ENCODE measurements at places on chromosomes 16 and 17.

GRCh38 chr17:59778996-59779395 lies 71.5 kb downstream of the VMP1 start:
- DNase-seq: no peak

DNA sequence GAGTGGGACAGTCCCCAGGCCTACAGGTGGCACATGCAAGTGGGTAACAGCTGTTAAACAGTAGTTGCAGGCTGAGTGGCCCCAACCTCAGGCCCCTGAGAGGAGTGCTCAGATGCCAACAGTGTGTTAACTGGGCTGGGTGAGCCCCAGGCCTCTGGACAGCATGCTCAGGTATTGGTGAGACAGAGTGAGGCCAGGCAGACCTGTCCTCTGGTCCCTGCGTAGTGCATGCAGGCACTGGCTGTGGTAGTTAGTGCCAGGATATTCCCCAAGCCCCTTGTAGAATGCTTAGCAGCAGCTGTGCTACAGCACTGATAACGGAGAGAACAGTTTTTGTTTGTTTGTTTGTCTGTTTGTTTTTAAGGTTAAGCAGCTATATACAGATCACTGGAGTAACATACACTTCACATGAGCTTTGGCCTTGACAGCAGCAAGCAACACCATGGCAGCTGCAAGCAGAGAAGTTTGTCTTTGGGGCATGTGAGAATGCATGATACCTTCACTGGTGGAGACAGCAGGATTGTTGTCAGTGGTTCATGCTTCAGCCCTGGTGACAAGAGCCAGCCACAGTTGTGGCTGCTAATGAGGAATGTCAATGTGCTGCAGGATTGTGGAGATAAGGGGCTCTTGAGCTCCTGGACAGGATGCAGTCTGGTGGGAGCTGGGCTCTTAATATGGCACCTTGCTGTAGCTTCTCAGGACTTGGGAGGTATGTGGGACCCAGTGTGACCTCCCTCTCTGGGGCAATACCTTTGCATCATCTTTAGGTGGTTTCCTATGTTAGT lies 614.4 kb downstream of the CDH11 start:
- no peak for DNase-seq

DNA sequence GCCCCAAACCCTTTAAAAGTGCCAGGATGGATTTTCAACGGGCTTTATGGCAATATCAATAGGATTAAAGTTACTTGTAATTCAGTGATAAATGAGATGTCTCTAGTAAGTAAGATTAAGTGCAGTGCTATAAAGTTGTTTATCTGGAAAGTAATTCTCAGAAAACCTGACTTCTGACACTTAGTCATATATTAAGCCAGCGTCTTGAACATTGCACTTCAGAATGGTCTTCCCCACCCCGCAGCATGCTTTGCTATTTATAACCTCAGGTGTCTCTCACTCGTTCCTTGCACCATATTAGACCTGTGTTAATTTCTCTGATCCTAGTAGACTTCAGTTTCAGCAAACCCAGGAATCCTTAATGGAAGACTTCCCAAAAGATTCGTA lies 2.1 kb upstream of the MAF start:
- no peak for DNase-seq

GRCh38 chr16:73027685-73028111 lies 20.2 kb downstream of the ZFHX3 start:
- no peak for DNase-seq

DNA sequence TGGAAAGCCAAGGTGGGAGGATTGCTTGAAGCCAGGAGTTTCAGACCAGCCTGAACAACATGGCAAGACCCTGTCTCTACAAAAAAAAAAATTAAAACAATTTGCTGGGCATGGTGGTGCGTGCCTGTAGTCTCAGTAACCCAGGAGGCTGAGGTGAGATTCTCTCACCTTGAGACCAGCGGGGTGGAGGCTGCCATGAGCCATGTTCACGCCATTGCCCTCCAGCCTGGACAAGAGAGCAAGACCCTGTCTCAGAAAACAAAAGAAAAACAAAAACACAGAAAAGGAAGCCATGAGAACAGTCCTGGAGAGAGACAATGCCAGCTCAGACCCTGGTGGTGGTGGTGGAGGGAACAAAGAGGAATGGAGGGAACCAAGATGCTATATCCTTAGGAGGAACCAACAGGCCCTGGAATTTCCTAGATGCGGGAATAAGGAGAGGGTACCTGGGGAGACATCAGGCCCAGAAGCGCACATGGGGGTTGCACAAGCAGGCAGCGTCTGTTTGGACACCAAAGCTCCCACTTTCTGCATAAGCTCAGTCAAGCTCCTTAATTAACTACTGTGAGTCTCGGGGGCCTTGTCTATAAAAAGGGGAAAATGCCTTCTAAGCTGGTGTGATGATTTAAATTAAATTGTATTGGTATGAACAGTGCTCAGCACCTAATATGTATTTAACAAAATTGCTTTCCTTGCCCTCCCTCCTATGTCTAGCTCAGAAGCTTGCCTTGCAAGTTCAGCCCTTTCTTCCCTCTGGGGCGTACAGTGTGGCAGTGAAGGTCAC lies 143.8 kb downstream of the CCT6B start:
- DNase-seq: no peak

DNA sequence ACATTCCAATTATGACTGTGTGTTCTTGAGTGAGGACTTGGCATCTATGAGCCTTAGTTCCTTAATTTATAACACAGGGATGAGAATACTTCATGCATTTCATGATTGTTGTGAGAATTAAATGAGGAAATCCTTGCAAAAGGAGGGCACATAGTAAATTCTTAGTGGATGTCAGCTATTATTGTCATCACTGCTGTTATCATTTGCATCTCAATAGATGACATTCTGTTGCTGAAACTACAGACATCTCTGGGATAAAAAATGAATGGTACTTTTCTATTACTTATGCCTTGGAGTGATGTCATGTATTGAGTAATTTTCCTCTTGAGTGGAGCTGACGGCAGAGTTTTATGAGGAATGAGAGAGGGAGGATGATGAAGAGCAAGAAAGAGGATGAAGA lies 184.4 kb upstream of the CDH11 start:
- no peak for DNase-seq

- DNase-seq: no peak
Observed at GRCh38 chr16:78448658-78449271, 349.3 kb downstream of the WWOX start.

GRCh38 chr17:68310152-68310551 lies 18.9 kb downstream of the ARSG start:
- DNase-seq: no peak

DNA sequence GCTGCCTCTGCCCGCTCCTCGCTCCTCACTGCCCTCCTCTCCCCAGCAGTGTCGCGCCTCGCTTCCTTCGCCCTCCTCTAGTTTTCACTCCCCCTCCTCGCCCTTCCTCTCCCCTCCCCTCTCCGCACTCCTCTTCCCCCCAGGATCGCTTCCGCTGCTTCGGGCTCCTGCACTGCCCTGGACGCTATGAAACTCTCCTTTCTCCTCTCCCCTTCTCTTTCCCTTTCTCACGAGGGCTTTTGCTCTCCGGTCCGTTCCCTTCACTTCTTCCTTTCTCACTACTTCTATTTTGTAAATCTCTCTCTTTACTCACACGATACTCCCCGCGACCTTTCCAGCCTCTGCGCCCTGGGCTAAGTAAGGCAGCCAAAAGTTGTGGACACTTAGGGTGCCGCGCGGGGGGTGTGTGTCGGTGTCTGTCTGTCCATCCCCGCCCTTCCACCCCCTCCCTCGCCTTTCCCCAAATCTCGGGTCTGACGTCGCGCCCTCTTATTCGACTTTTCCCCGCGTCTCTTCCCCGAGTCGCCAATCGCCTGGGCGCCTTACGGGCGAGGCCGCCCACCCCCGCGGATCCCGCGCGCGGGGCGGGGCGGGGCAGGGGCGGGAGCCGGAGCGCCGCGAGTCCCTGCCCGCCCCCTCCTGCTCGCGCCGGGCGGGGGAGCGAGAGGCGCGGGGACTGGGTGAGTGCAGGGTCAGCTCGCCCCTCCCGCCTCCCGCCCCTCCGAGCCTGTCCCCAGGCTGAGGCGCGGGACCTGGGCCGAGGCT lies at the start of gene IRX3:
TSS of gene IRX3 (minus strand) at position 422 of the 765 bp plus-strand sequence. CDS start 737 bp downstream, outside the sequence.
- DNase-seq: no peak

DNA sequence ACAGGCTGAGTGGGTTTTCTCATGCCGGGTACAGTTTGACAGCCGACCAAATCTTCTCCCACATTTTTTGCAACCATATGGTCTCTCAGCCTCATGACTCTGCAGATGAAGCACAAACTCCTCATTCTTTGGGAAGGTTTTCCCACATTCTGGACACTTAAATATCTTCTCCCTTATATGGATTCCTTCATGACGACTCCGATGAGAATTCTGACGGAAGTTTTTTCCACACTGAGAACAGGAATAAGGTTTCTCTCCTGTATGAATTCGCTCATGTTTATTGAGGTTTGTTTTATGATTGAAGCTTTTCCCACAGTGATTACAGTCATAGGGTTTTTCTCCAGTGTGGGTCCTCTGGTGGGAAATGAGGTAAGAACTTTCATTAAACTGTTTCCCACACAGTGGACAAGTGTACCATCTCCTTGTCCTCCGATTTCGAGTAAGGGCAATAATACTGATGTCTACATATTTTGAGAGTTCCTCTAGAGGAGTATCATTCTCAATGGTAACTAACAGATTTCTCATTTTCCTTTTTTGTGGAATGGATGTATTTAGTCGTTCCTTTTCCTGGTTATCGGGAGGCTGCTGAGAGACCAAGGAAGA lies 10.9 kb downstream of the ZNF200 start:
- DNase-seq: no peak

GRCh38 chr17:44108440-44109311 lies 14.8 kb downstream of the HDAC5 start:
- no peak for DNase-seq

DNA sequence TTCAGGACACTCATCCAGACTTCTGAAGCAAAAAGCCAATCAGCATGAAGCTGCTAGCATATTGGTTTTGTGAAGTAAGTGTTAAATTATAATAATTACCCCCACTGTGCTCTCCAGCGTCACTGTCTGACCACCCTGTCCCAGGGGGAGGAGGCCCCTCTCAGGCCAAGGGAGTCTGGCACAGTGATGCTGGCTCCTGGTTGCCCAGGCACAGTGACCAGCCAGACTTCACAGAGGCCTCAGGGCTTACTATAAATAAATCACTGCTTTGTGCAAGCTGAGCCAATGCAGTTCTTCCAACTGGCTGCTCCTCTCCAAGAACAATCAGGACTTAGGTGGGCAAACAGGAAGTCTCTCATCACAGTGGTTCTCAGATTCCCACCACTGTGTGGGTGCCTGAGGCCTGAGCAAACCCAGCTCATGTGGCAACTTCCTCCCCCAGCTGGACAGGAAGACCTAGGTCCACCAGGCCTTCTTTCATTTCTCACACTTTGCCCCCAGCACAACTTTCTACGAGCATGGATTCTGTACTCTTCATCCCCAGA lies 1.7 kb upstream of the DBNDD1 start:
- no peak for DNase-seq

DNA sequence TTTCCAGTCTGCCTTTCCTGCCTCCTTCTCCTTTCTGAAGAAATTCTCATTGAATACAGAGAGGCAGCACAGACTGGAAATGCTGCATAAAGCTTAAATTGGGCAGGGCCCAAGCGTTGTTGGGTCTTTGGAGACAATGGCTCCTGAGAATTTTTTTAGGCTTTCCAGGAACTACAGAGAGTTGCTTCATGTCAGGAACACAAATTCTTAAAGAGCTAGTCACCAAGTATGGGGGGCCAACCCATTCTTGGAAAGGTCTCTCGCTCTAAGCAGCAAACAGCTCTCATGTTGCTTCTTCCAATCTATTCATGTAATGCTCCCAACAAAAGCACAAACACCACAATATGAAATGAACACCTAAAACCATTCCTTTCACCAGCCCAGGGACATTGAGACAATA lies 6.9 kb downstream of the HNF1B start:
- no peak for DNase-seq

- no peak for DNase-seq
Observed at GRCh38 chr16:79163691-79164387, 436.7 kb downstream of the MAF start.

- DNase-seq: no peak
Observed at GRCh38 chr17:64006361-64007088, 8.4 kb downstream of the PRR29 start.

DNA sequence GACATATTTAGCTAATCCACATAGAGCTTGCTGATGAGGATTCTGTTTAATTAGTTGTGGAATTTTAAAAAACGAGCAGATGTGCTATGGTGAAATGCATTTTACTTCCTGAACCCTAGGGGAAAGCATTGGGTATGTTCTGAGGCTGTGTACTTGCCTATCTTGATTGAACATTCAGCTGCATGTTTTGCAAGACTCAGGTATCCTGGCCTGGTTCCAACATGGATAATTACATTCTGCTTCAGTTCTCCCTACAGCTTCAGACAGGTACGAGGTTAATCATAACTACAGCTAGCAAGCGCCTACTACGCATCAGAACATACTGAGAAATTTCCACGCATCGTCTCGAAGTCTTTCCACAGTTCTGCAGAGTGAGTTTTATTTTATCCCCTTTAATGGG lies 77.0 kb downstream of the HS3ST2 start:
- no peak for DNase-seq

DNA sequence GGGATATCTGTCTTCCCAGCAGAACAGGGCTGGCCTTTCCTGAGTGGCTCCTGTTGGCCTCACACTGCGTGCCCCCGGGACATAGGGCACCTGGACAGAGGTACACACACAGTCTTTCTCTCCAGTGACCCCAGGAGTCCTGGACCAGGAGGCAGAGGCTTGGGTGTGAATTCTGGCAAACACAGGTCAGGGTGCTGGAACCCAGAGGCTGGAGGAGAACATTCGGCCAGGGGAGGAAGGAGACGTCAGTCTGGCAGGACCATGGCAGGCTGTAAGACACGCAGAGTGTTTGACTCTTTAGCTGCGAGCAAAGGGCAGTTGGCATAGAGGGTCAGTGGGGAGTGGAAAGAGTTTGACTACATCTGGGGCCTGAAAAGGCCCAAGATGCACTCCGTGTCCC lies 4.1 kb upstream of the TVP23A start:
- DNase-seq: no peak

- DNase-seq: no peak
Observed at GRCh38 chr16:80233097-80233835, 307.5 kb upstream of the DYNLRB2 start.

DNA sequence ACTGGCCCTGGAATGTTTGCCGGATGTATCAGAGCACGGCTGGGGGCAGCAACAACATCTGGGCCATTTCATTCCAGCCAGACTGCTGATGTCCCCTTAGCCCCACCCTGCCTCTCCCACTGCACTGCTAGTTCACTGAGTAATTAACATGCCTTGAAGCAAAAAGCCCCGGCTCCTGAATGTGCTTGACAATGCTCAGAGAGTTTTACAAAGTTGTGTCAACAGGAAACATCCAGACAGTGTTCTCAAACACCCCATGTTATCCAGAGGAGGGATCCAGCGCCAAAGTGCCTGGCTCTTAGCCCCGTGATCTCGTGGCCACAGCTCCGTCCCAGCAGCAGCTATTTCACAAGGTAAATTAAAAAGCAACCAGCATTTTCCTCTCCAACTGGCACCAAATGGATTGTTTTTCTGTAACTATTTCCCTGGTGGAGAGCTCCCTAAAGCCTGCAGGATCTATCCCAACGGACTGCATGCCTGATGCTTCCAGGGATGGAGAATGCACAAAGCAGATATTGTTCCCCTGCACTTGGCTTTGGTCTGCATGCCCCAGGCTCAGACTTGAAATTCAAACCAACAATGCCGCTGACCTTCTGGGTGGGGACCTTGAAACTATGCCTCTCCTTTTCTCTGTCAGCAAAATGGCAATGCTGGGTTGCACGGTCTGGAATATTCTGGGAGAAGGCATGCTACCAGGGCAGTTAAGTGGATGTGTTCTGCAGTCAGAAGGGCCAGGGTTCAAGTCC lies 115.6 kb upstream of the CDH5 start:
- DNase-seq: no peak

- DNase-seq: no peak
Observed at GRCh38 chr17:27389542-27390140, 66.6 kb upstream of the KSR1 start.

Data from T follicular helper cell (primary cell).